ENCODE measurements at places on chromosomes 4 and X. TPM values are rescaled to one million over a fixed set of nuclear protein-coding genes. Genes with fewer than 3 reads are reported as not detected.

Gene DIPK2B
- total RNA-seq, result 18.3 TPM

Gene MGARP
- total RNA-seq, result 1.1 TPM

Gene NHSL2
- total RNA-seq, result 14.4 TPM

Gene CLCN4
- 4.4 TPM for total RNA-seq

Gene CXCL1
- total RNA-seq, result 0.42 TPM

Gene VCX3A
- not detected for total RNA-seq

Gene TRPC5OS
- not detected for total RNA-seq

Gene PIGA
- 26.6 TPM for total RNA-seq

Gene SPP1
- total RNA-seq, result 76.1 TPM

Gene MAGEE2
- total RNA-seq, result 0.74 TPM

Gene TADA2B
- total RNA-seq, result 12.7 TPM

Gene ADAMTS3
- 6.3 TPM for total RNA-seq

Gene SLC35A2
- total RNA-seq, result 10.5 TPM

Gene BGN
- 57.7 TPM for total RNA-seq

Gene L1CAM
- 5.6 TPM for total RNA-seq

Gene CPZ
- 86.5 TPM for total RNA-seq

Gene RASL11B
- 8.7 TPM for total RNA-seq

Gene MAGEA8
- not detected for total RNA-seq

Gene REELD1
- total RNA-seq, result not detected

Gene CDKL2
- 0.90 TPM for total RNA-seq

Gene GAGE10
- total RNA-seq, result not detected

Gene FBXW7
- 101 TPM for total RNA-seq

Gene FAM241A
- 4.7 TPM for total RNA-seq

Gene HTN1
- total RNA-seq, result not detected

Gene NAT8L
- 0.16 TPM for total RNA-seq

Gene RAPGEF2
- total RNA-seq, result 78.7 TPM
